Lung (tissue), 17 donors: ENCODE measurements at places on chromosomes 7 and 10.

GRCh38 chr7:24510759-24511158 lies 62.5 kb upstream of the PALS2 start:
- DNase-seq: no peak
- no peaks in the 10 kb centered on the region for H3K27me3 ChIP-seq
- H3K36me3 ChIP-seq: no peaks in the 10 kb centered on the region
- H3K27ac ChIP-seq: no peak overlapping the region
- H3K4me1 ChIP-seq: no peaks in the 10 kb centered on the region
- H3K4me3 ChIP-seq: no peak overlapping the region

DNA sequence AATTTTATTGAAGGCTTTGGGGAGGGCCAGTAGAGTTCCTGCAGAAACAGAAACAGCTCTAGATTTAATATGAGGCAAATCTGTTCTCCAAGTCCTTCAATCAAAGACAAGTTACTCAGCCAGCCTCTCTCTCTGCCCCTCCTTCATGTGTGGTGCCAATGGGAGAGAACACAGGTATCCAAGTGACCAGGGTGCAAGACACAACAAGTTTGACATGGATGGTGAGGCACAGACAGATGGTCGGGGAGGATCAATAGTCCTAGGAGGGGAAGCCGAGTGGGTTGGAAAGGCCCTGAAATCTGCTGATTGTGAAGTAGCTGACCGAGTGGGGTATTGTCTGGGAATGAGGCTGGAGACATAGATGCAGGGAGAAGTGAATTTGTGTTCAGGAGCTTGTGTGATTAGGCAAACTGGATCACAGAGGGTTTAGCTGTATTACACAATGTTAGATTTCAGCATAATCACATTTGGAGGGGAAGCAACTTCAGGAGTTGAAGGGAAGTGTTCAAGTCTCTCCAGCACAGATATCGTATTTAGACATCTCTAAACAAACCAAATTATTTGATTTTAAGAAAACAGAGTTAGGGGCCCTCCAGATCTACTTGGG lies 1.5 kb downstream of the GIMAP1 start:
- H3K27ac ChIP-seq: peak overlapping the region; percentile 67
- DNase-seq: no peak
- H3K27me3 ChIP-seq: no peaks in the 10 kb centered on the region
- no peaks in the 10 kb centered on the region for H3K36me3 ChIP-seq

DNA sequence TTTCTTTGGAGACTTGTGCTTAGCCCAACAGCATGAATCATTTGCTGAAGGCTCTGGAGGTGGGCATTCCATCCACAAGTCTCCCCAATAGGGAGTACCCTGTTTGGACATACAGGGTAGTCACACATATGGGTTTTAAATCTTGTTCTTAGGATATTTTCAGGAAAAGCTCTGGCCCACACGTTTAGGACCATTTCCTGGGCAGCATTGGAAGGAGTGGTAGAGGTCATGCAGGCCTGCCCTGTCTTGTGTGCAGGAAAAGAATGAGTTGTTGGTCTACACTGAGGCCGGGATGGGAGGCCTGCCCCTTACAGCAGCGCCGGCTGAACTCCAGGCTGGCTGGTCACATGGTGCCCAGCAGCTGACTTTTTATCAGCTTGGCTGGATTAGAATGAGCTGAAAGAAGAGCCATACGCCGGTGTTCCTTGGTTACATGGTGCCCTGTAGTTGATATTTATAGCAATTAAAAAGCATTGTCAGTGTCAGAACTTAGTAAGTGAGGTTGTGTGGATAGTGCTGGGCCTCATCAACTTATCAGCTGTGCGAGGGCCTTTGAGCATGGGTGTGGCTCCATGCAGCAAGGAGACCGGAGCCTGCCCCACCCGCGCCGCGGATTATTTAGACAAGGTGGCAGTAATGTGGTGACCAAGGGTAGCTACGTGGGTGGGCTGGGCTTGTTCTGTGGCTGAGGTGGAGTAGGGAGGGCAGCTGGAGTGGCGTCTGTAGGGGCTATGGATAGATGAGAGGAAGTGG lies 28.6 kb downstream of the OGDH start:
- no peak overlapping the region for H3K4me3 ChIP-seq
- no peaks in the 10 kb centered on the region for H3K36me3 ChIP-seq
- H3K27me3 ChIP-seq: no peaks in the 10 kb centered on the region
- no peak for DNase-seq
- H3K27ac ChIP-seq: peak overlapping the region; percentile 97

- H3K27me3 ChIP-seq: no peaks in the 10 kb centered on the region
- no peaks in the 10 kb centered on the region for H3K36me3 ChIP-seq
- H3K4me1 ChIP-seq: peaks cover 12% of the 10 kb centered on the region
- no peak overlapping the region for H3K4me3 ChIP-seq
Observed at GRCh38 chr10:47165168-47165710, 134.8 kb upstream of the GDF10 start.

DNA sequence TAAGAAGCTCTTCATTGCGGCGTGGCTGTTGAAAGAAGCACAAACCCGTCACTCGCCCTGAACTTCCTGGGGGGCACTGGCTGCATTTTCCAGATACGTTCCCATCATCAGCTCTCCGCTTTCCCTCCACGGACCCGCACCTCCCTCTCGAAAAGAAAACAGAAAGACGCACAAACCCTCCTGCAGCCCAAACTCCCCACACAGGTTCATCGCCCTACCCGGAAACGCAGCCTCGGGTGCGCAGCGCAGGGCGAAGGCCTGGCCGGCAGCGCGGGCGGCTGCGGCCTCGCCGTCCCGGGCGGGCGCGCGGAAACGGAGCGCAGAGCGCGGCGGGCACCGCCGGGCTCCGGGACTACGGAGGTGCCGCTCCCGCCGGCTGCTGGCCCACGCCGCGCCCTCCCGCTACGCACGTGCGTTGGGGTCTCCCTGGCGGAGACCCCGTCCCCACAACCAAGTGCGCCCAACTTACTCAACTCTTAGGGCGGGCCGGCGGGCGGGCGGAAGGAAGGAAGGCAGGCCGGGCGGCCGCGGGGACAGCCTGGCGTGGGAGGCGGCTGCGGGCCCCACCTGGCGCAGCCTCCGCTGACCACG lies 822 bp downstream of the ZNF800 start:
- H3K4me1 ChIP-seq: no peaks in the 10 kb centered on the region
- H3K27me3 ChIP-seq: no peaks in the 10 kb centered on the region
- DNase-seq: peak; percentile 26

- DNase-seq: no peak
Observed at GRCh38 chr7:23672033-23672432, 8.0 kb upstream of the FAM221A start.

- H3K4me3 ChIP-seq: no peak overlapping the region
- no peak overlapping the region for H3K27ac ChIP-seq
- peaks cover 5% of the 10 kb centered on the region for H3K27me3 ChIP-seq
Observed at GRCh38 chr7:44185729-44186128, 3.5 kb downstream of the GCK start.

- H3K4me1 ChIP-seq: peaks cover 6% of the 10 kb centered on the region
- peak; percentile 56 for DNase-seq
- H3K27me3 ChIP-seq: no peaks in the 10 kb centered on the region
- peak overlapping the region; percentile 4 for H3K27ac ChIP-seq
Observed at GRCh38 chr7:105352018-105352612, 36.6 kb downstream of the SRPK2 start.
